ENCODE measurements at places on chromosomes 7 and 10.

DNA sequence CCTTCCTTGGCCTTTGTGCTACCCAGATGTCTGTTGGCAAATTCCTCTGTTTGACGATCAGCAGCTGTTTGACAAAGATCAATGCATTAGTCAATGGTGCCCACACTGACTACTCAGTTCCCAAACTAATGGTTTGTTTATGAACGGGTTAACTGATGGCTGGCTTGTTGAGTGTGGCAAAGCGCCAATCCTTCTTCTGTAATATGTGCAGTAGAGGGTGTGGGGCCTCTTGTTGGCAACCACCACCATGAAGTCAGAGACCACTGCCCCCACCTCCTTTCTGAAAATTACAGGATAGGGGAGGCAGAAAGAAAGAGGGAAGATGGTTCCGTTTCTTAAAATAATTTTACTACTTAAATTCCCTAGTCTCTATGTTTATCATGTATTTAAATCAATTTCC is 2.6 kb upstream of the PLCE1 start:
- no peak for DNase-seq

GRCh38 chr10:19713800-19714525 is 102.3 kb upstream of the PLXDC2 start:
- no peak for DNase-seq

DNA sequence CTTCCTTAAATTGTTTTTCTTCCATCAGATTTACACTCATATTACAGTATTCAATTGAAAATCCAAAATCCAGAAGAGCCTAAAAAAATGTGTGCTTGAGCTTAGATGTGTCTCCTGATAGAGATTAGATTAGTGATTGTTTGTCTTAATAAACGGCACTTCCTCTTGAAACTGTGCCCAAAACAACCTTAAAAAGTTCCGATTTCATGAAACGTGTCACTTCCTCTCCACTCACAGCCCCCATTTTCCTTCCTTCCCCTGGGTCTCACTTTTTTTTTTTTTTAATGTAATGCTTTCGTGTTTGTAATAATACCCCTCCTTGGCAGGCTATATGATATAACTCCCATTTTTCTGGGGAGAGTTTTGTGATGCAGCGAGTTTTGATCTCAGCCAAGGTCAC is 114.8 kb upstream of the ADO start:
- no peak for DNase-seq

- no peak for DNase-seq
Observed at GRCh38 chr10:131905267-131905571, 4.4 kb downstream of the PPP2R2D start.

- no peak for DNase-seq
Observed at GRCh38 chr10:69096045-69096444, 8.1 kb downstream of the SRGN start.

GRCh38 chr7:33700001-33700899 is 205.1 kb upstream of the BMPER start:
- no peak for DNase-seq

DNA sequence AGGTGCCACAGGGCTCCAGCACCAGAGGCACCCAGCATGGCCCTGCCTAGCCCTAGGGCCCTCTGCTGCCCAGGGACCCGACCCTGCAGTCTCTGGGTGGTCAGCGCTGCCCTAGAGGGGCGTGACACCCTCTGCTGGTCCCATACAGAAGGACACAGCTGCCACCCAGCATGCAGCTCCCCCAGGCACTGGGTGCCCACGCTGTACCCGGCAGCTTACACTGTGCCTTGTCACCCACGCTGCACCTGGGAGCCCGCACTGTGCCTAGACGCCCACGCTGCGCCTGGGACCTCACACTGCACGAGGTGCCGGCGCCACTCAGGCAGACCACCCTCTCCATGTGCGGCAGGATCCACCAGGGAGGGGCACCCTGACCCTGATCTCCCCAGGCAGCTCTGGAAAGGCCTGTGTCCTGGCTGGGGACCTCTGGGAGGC is 55.2 kb downstream of the PWWP2B start:
- peak; percentile 5 for DNase-seq

DNA sequence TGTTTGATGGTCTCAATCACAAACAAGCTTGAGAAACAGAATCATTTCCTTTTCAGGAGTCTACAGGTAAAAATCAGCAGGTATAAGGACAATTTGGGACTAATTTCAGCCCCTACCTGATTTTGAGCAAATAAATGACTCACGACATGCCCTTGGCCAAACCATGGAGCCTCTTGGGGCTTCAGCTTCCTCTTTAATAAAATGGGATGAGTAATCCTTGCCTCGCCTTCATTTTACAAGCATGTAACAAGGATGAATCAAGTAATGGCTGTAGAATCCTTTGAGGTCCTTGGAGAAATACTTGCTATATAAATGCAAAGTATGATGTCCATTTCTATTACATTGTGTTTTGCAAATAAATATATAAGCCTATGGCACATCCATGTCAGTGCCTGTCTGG is 212.8 kb upstream of the PODXL start:
- DNase-seq, result no peak

DNA sequence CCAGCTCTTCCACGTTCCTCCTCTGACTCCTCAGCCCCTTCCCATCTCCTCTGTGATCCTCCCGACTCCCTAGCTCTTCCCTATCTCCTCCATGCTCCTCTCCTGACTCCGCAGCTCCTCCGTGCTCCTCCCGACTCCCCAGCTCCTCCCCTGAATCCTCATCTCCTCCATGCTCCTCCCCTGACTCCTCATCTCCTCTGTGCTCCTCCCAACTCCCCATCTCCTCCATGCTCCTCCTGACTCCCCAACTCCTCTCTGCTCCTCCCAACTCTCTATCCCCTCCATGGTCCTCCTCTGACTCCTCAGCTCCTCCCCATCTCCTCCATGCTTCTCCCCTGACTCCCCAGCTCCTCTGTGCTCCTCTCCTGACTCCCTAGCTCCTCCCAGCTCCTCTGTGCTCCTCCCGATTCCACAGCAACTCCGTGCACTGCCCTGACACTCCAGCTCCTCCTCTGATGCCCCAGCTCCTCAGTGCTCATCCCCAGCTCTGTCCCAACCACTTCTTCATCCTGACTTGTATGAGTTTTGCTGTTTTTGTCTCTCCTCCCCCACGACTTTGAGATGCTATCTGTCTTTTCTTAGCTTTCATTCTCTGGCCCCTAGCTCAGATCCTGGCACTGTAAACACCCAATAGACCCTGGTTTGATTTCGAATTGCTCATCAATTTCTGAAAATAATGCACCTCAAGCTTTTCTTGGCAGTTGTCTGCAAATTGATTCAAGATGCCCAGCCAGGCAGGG is 38.3 kb downstream of the OAT start:
- DNase-seq, result no peak

GRCh38 chr10:49609006-49609282 is 1.2 kb upstream of the SLC18A3 start:
- DNase-seq, result peak; percentile 54

GRCh38 chr7:156004265-156005201 is 192.3 kb upstream of the SHH start:
- DNase-seq, result no peak

DNA sequence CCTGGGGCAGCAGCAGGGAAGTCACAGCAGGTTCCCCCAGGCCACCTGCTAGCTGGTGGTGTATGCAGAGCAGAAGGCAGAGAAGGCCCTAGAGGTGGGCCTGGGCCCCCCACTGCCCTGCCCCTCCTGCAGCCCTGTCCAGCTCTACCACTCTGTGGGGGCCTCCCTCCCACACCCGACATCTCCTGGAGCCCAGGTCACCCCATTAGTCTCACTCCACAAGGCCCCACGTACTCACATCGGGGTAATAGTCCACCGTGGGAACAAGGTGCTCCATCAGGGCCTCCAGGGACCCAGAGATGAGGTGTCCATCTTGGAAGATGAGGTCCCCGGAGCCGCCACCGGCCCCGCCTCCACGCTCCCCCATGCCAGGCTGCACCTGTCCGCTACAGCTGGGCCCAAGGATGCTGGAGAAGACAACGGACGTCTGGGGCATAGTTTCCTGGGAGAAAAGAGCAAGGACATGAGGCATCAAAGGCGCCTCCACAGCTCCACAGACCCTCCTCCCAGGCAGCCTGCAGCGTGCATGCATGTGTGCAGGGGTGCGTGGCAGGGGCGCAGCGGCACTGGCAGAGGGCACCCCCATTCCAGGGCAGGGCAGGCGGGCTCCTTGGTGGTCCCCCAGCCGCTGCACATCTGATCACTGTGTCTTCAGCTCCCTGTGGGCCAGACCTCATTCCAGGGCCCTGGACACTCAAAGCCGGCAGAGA is 61.0 kb downstream of the RASGEF1A start:
- DNase-seq, result no peak

- DNase-seq, result peak; percentile 14
Observed at GRCh38 chr7:39910108-39910869, 39.8 kb upstream of the CDK13 start.

DNA sequence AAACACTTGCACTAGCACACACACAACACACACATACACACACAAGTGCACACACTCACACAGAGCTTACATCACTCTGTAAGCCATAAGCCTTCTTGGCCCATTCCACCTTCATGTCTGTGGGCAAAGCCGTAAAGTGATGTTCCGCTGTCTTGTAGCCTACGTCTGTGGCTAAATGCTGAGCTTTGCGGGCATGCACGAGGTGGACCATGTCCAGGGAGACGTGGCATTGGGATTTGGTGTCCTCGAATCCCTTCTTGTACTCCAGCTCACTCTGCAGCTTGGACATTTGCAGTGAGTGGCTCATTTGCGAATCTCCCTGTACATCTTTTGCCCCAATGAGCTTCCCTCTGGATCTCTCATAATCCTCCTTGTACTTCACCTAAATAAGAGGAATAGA is 42.0 kb downstream of the NRAP start:
- no peak for DNase-seq

- no peak for DNase-seq
Observed at GRCh38 chr7:5310822-5311405, 28.2 kb downstream of the SLC29A4 start.

GRCh38 chr10:11106621-11107374 is 89.1 kb downstream of the CELF2 start:
- DNase-seq, result peak; percentile 9

DNA sequence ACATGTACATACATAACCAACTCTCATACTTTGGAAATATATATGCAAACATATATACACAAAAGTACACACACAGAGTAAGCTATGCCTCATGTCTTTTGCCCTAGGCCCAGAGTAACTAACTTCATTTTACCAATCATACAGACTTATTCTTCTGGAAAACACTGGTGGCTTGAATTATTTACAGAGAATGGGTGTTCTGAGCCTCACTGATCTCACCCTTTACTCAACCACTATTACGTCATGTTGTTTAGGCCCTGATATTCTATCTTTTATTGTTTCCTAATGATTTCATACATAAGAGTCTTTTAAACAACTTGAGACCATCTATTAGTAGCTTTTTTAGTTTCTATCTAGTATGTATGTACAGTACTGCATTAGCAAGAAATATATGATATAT is 43.0 kb downstream of the ANK3 start:
- no peak for DNase-seq

DNA sequence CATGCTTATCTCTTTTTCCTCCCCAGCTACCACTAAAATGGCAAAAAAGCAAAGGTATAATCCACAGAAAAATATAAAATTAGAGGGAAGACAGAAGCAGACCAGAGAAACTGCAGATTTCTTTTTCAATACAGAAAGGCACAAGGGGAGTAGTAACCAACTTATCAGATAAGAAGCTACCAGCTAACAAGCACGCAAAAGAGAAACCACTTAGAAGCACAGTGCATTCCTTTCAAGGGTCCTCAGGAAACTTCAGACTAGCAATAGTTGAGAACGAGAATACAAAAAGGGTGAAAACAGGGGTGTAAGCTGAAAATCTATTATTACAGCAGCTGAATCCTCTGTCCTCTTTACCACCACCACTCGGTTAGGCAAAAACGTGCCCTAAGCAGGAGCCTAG is 9.9 kb upstream of the OR2A5 start:
- DNase-seq, result no peak

GRCh38 chr7:23011222-23011924 is 2.6 kb downstream of the HYCC1 start:
- no peak for DNase-seq

GRCh38 chr10:3331187-3331586 is 158.6 kb upstream of the PITRM1 start:
- DNase-seq, result no peak

DNA sequence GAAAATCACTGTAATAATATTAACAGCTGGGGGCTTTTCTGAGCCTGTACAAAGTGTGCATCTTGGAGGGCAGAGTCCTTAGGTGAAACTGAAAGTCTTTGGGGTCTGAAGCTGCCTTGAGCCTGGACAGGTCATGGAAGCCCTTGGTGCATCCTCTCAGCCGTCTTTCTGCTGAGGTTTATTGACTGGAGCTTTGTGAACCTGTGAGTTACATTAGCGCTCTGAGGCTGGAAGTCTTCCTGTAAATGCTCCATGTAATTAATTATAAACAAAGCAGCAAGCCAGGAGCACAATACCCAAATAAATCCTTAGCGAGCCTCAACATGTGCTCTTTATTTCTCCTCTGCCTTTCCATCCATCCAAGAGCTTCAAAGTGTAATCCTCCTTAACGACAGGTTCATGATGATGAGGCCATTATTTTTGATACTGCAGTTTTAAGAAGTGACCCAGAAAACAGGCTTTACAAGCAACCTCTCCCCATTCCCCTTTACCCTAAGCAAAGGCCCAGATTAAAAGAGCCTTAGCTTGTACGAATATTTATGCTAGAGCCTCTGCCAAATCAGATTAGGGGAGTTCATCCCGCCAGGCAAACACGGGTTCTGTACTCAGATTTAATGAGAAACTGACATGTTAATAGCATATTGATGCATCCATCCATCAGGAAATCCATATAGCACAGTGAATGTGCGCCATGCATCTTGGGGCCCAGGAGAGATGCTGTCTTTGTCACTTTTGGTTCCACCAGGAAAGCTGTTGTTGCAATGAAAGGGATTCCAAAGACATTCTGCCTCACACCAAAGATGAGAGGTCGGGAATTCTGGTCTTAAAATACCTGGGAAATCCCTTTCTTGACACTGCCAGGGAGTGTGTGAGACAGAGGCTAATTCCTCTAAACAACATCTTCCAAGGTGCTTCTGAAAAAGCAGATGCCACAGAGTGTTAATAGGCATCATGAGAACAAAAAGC is 118.1 kb downstream of the ANLN start:
- peak; percentile 67 for DNase-seq

GRCh38 chr10:581776-582330 is 107.6 kb downstream of the DIP2C start:
- no peak for DNase-seq

All from NCI-H69 (cell line).